ENCODE measurements at places on chromosomes 2 and 18.

DNA sequence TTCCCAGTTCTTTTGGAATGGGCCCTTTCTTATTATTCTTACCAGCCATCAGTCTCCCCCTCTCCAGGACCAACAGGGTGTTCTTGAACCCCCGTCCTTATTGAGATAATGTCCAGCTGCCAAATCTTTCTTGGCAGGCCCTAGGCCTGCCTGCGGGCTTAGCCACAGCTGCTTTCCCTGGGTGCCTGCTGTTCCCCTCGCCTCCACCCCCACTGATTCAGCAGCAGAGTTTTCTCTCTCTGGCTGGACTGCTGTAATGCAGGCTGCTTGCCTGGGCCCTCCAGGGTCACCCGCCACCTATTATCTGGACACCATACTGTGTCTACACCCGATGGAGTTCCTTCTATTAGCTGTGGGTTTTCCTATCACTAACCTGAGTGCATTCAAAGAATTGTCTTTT is 395.4 kb upstream of the ATP5MC3 start:
- DNase-seq = no peak

DNA sequence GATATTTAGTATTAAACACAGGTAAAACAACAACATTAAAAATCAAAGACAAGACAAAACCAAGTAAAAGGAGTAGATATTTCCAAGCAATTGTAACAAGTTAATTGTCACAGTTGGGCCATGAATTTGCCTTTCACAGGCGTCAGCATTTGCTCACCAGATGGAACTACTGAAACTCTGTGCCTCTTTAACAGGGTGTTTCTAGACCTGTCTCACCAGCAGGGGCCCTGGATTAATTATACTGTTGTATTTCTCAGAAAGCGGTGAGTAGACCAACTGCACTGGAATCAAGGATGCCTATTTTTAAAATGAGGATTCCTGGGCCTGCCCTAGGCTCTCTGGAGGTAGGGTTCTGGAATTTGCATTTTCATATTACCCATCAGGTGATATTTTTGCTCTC is 92.6 kb downstream of the UPP2 start:
- no peak for DNase-seq

GRCh38 chr2:217738061-217738460 is 264.7 kb downstream of the TNS1 start:
- DNase-seq = no peak

DNA sequence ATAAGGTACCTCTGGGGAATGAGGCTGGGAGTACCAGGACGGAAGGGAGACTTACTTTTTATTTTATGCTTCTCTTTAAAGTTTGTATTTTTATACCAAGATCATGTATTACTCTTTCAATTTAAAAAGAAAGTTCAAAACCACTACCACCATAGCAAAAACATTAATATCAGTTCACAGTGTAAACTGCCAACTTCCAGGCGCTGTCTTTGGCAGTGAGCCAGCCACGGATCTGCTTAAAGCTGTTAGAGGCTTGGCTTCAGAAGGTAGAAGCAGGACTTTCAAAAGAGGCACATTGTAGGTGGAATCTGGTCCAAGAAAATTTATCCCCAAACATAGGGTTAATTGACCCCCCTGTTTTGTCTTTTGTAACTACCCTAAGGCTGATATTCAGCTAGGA is 74.8 kb downstream of the B3GNT2 start:
- DNase-seq = no peak

DNA sequence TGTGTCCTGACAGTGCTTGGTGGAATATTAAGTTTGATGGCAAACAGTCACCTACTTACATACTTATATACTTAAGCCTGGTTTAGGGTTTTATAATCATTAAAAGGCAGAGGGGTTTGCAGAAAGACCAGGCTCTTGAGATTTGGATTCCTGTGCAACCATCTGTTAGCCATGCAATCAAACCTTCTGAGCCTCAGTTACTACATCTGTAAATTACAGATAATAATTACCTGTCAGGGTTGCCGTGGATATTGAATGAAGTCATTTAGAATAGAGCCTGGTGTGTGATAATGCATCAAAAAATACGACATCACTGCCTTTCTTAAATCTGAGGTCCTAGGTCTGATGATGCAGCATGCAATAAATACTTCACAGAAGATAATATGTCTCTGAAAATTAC is 152.9 kb downstream of the ARHGAP28 start:
- DNase-seq = no peak

DNA sequence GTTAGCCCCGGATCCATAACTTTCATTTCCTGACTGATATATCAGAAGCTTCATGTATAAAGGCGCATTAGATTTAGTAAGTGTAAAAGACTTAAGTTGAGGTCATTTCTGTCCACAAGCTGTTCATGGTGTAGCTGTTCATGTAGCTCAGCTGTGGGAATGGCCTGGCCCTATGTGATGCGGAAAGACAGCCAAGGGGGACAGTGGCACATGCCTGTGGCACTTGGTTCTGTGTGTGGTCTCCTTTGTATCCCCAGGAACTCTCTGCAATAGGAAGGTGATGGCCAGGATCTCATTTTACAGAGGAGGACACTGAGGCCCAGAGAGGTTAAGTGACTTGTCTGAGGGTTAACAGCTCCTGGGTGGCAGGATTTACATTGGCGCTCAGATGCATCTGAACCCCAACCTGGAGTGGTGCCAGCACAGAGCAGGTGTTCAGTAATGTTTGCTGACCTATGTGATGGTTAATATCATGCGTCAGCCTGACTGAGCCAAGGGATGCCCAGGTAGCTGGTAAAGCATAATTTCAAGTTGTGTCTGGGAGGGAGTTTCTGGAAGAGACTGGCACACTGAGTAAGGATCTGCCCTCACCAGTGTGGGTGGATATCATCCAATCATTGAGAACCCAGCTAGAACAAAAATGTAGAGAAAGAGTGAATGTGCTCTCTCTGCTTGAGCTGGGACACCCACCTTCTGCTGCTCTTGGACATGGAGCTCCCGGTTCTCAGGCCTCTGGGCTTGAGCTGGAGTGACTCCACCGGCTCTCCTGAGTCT is 25.4 kb downstream of the HPCAL1 start:
- DNase-seq = no peak

DNA sequence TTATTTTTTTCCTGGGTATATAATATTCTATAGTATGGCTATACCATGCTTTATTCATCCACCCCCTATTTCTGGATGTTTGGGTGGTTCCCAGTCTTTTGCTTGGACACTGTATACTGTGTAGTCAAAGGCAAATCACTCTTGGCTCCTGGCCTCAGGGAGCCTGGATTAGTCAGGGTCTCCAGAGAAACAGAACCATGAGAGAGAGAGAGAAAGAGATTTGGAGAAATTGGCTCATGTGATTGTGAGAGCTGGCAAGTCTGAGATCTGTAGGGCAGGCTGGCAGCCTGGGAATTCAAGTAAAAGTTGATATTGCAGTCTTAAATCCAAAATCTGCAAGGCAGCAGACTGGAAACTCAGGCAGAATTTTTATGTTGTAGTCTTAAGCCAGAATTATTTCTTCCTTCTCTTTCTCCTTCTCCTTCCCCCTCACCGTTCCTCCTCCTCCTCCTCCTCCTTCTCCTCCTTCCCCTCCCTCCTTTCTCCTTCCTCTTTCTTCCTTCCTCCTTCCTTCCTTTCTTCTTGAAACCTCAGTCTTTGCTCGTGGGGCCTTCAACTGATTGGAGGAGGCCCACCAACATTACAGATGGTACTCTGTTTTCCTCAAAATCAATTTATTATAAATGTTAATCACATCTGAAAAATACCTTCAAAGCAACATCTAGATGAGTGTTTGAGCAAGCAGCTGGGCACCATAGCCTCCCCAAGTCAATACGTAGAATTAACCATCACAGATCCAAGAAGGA is 33.0 kb downstream of the CTIF start:
- no peak for DNase-seq

GRCh38 chr2:192029089-192029488 is 165.6 kb downstream of the TMEFF2 start:
- no peak for DNase-seq

Data from stimulated activated CD4-positive, alpha-beta T cell treated with anti-CD3 and anti-CD28 coated beads, Interleukin-12 subunit alpha, Interleukin-12 subunit beta, amount 100 ng/mL, for 48 hours (primary cell).